ENCODE measurements at places on chromosomes 7 and 10. TPM values are rescaled to one million over a fixed set of nuclear protein-coding genes. Genes with fewer than 3 reads are reported as not detected.

GRCh38 chr10:5887029-5887428 lies 2.7 kb downstream of the ANKRD16 start:
- no peak for DNase-seq

GRCh38 chr7:51140199-51141164 lies 176.1 kb downstream of the COBL start:
- DNase-seq, result no peak

GRCh38 chr7:32025381-32026082 lies 44.7 kb downstream of the PDE1C start:
- DNase-seq, result no peak

- DNase-seq, result no peak
Observed at GRCh38 chr10:78727728-78728127, 341.0 kb upstream of the ZMIZ1 start.

- DNase-seq, result no peak
Observed at GRCh38 chr10:88315755-88316154, 267.4 kb downstream of the RNLS start.

DNA sequence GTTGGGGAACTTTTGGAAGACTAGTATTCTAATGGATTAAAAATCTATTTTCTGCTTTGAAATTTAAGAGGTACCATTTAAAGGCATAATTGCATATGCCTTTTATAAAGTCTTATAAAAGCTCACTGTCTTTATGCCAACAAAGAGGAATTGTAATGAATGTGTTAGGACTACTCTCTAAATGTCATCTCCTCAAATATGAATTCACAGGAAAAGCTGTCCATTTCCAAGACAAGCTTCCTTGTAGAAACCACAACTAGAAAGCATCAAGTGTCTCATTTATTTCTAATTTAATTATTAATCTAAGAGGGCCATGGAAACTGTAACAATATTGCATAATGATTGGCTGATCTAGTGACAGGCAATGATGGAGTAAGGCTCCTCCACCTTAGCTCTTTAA lies 130.2 kb downstream of the COL28A1 start:
- no peak for DNase-seq

DNA sequence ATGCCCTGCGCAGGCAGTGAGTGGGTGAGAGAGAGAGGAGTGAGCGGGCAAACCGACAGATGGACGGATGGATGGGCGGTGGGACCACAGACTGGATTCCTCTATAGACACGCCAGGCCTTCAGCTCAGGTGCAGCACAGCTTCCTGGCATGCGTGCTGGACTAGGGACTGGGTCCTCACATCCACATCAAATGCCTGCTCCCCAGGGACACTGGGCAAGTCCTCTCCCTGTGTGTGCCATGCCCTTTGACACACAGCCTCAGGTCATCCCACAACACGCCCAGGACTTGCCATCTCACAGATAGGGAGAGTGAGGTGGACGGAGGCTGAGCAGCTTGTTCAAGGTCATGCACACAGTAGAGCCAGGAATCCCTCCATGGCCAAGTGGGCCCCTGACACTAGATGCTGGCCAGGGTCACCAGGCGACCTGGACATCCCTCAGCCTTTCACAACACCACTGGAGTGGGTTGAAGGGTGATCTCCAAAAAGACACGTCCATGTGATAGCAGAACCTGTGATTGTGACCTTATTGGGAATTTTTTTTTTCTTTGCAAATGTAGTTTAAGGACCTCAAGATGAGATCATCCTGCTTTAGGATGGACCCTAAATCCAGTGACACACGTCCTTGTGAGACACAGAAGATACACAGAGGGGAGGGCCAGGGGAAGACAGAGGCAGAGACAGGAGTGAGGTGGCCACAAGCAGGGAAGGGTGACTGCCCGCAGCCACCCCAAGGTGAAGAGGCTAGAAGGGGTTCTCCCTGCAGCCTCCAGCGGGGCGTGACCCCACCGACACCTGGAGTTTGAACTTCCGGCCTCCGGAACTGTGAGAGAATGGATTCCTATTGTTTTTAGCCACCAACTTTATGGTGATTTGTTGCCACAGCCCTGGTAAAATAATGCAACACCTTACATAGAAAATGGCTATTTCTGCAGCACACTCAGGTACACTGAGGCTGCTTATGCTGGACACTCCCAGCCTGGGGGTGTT lies 155.0 kb upstream of the CHST15 start:
- no peak for DNase-seq

DNA sequence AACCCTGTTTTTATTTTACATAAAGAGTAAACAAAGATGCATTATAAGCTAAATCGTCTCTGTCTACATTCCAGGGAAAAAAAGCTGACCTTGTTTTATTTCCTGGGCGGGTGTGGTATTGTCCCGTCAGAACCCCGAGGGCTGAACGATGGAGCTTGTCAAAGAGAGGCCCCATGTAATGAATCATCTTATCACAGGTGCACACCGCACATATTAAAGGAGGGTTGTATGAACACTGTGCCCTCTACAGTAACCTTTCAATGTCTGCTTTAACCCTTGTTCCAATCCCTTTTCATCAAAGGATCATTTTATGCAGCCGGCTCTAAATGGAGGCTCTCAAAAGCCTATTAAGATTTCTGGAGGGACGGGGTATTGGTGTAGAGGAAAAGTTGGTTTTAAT lies 158.5 kb upstream of the YAE1 start:
- DNase-seq, result no peak

GRCh38 chr10:69337296-69338132 lies 59.2 kb downstream of the HK1 start:
- DNase-seq, result no peak

- no peak for DNase-seq
Observed at GRCh38 chr7:128260069-128260795, 19.2 kb downstream of the LEP start.

- DNase-seq, result no peak
Observed at GRCh38 chr10:113504423-113504822, 48.4 kb upstream of the HABP2 start.

DNA sequence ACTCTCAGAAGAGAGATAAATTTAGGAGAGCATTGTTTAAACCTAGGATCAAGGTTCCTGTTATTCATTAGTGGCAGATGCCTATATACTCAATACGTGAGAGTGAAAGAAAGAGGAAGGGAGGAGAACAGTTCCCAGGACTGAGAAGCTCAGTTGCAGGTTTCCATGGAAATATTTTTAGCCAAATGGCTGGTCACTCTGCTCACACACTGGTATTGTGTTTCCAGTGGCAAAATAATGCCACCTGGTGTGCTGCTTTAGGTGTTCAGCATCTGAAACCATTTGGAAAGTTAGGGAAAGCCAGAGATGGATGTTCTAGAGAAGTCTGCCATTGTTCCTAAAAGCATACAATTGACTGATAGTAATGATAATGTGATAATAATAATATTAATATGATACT lies 827.7 kb downstream of the SORCS3 start:
- no peak for DNase-seq

- DNase-seq, result no peak
Observed at GRCh38 chr7:13821152-13821787, 168.2 kb downstream of the ETV1 start.

DNA sequence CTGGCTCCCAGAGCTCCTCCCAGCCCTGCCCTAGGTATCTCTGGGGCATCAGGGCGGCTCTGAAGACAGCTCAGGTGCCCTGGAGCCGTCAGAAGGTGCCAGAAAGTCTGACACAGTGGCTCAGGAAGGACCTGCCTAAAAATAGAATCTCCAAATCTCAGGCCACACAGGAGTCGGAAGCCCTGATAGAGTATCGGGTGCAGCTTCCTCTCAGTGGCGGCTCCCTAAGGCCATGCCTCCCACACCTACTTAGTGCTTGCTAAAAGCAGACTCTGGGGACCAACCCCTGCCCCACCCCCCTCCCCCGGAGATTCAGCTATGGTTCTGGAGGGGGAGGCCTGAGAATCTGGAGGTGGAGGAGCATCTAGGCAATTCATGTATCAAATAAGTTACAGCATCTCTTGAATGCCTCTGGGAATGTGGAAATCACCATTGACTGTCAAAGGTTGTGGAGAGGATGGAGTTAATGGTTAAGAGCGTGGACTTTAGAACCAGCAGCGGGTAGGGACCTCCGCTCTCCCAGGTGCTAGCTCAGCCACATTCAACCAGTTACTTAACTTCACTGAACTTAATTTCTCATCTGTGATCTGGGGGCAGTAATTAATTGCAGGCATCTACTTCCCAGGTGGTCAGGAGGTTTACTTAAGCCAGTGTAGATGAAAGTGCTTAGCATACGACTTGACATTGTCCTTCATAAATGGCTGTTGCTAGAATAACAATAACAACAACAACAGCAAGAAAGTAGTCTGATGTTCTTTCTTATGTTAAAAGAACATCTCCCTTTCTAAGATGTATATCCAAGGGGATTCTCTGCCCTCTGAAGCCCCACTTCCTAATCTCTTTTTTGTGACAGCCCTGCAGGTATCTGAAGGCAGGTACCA lies 38.6 kb upstream of the MXI1 start:
- DNase-seq, result no peak

DNA sequence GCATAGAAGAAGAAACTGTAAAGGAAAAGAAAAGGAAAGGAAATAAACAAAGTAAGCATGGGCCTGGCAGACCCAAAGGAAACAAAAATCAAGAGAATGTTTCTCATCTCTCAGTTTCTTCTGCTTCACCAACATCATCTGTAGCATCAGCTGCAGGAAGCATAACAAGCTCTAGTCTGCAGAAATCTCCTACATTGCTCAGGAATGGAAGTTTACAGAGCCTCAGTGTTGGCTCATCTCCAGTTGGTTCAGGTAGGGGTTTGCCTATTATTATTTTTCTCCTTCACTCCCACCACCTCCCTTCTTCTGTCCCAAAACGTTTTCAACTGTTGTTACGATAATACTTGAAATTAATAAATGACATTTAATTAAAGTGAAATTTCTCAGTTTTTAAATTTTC lies 139.6 kb downstream of the MLLT10 start:
- DNase-seq, result no peak

DNA sequence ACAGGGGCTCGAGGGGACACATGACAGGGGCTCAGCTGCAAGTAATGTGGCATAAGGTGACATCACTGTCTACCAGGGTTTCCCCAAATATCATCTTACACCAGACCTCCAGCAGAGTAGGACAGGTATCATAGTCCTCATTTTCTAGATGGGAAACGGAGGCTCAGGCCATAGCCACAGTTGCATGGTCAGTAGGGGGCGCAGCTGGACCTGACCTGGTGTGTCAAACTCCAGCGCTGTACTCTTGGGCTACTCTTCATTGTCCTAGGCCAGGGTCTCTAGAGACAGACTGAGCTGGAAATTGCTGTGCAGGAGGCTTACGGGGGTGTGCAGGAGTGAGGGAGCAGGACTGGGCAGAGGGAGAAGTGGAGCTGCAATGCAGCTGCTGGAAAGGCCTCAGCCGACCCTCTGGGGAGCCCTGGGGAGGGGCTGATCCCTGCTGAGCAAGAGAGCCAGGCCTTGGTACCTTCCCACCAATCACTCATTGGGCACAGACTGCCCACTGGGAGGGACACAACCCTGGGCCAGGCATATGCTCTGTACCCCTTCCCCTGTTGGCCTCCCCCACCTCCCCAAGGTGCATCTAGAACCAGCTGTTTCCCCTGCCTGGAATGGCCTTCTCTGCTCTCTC lies 89.9 kb downstream of the CDH23 start:
- DNase-seq, result peak; percentile 61

DNA sequence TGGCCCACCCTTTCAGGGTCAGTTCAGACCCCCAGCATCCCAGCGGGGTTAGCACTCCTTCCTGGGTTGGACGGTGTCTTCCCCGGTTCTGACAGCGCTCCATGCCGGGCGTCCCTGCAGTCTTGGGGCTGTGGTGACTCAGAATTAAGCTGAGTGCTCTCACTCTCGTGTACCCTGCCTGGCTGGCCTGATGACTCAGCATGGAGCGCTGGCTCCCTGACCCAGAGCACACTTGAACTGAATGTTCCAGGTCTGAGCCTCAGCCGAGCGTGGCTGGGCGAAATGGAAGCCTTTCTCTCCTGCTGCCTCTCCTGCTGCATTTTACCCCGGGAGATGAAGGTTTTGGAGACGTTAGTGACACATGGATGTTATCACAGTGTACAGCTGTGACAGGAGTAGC lies 7.1 kb downstream of the BAG3 start:
- DNase-seq, result no peak

- DNase-seq, result no peak
Observed at GRCh38 chr10:14299556-14299955, 31.2 kb downstream of the FRMD4A start.

AKR1C4 gene
- total RNA-seq, result not detected

ANXA8L1 gene
- 1.1 TPM for total RNA-seq

MSMB gene
- total RNA-seq, result not detected

CDCA7L gene
- 25.6 TPM for total RNA-seq

CRHR2 gene
- total RNA-seq, result not detected

HK1 gene
- total RNA-seq, result 61.8 TPM

AKR1D1 gene
- total RNA-seq, result not detected

ZNF3 gene
- total RNA-seq, result 78.6 TPM

VWC2 gene
- 0.29 TPM for total RNA-seq

COMTD1 gene
- 13.9 TPM for total RNA-seq

All from mesothelial cell of epicardium (in vitro differentiated cells).